ENCODE measurements at places on chromosomes 2 and 18. TPM values are rescaled to one million over a fixed set of nuclear protein-coding genes. Genes with fewer than 3 reads are reported as not detected.
A peak's percentile ranks its signal among the peaks of the same experiment; 100 is the strongest.

- DNase-seq = peak; percentile 51
Measured at GRCh38 chr2:108855194-108855593, 68.6 kb downstream of the CCDC138 start.

GRCh38 chr2:168699844-168700417, 102.5 kb upstream of the NOSTRIN start:
- peak; percentile 19 for DNase-seq

- no peak for DNase-seq
Measured at GRCh38 chr2:8121826-8122513, 559.9 kb upstream of the ID2 start.

DNA sequence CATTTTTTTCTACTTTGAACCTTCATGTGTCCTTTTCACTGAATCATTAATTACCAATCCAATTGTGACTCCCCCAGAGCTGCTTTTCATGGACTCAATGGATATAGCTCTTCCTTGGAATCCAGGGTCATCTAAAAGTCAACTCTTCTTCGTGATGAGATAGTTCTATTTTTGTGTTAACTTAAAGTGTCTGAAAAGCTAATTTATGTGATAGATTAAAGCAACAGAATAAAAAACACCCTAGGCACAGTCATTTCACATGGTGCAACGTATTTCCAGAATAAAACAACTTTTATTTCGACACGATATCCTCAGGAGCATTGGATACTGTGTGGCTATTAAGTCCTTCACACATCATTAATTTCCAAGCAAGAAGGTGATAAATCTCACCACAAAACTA, 250.6 kb upstream of the SPHKAP start:
- no peak for DNase-seq

GRCh38 chr18:623761-624620, 27.2 kb downstream of the CLUL1 start:
- peak; percentile 89 for DNase-seq

DNA sequence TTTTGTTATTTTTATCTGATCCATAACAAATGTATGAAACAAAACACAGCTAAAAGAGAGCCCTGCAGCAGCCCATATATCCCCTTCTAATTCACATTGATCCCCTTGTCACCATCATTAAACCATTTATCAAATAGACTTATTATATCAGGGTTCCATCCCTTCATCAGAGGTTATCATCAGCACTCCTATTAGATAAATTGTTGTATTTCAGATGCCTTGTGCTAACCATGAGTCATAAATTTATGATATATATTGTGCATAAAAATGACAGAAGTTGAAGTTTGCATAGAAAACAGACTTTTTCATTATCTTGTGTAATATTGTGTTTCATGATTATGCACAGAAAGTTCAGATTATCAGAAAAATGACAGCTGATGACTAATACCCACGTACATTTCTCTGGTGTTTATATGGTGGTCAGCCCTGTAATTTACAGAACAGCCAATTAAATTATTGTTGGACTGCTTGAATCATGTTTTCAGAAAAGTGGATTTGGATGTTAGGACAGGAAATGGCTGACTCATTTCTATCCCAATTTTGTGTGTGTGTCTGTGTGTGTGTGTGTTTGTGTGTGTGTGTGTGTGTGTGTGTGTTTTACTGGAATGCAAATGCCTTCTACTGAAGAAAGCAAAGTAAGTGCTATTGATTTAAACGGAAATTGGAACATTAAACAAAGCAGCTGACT, 80.9 kb downstream of the PPP1R1C start:
- peak; percentile 77 for DNase-seq

DNA sequence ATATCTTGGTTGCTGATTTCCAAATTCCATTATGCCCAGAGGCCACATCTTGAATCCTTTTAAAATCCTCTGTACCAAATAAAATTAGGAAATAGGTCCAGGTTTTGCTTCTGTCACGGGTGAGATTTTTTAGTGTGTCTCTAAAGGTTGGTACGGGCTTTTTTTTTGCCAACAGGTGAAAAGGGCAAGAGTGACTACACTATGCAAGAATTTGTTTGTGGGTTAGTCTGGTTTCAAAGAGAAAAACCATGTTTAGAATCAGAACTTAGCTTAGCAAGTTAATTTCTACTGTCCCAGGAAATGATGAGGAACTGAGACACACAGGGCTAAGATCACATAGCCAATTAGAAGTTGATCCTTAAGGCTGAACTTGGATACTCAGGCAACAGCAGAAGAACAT, 41.7 kb downstream of the POLR1A start:
- DNase-seq = no peak

- DNase-seq = no peak
Measured at GRCh38 chr18:48673853-48674721, 135.3 kb downstream of the CTIF start.

DNA sequence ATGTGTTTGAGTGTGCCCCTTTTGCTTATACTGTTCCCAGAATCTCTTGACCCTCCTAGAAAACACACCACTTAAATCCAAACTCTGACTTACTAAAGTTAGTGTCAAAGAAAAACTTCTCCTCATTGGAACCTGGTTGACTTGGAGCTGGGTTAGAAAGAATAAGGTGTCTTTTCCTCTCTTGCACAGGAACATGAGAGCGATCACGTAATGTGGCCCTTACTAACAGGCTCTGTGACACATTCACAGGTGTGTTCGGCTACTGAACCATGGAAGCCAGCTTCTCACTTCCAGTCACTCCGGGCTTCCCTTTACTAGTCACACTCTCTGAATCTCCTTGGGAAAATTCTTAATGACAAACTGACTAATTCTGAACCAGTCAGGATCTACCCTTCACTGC, 5.4 kb upstream of the POU3F3 start:
- DNase-seq = no peak

DNA sequence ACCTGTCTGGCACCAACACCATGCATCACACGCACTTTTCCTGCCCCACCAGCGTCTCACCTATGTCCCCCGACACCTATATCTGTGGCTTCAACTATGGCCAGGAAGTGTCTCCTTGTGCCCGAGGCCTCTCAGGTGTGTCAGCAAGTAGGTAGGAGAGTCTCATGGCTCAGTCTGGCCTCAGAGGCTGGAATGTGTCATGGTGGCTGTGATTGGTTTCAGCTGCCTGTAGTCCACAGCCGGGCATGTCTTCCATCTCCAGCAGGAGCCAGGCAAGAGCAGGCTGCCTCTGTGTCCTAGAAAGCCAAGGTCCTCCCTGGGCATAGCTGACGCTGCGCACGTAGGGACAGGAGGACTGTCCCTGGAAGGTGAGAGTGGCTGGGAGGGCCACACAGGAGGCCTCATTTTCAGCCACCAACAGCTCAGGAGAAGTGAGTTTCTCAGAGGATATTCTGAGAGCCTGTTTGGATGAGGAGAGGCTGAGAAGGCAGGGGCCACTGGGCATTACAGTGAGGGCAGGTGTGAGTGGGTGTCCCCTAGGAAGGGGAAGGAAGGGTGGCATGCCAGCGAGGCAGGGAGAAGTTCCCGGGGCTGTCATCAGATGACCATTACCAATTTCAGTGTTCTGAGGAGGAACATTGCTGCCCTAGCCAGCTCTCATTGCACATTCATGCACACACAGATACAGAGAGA, 47.2 kb downstream of the SDC1 start:
- DNase-seq = no peak

The IL36RN gene
- not detected for total RNA-seq

The POTEI gene
- 0.51 TPM for total RNA-seq

The FAP gene
- 1.8 TPM for total RNA-seq

The RNF125 gene
- total RNA-seq = 4.3 TPM

The PFN4 gene
- 0.23 TPM for total RNA-seq

The MMADHC gene
- 204 TPM for total RNA-seq

The CPS1 gene
- total RNA-seq = 0.85 TPM

The FAM110C gene
- 0.28 TPM for total RNA-seq

The ORMDL1 gene
- 51.3 TPM for total RNA-seq

All from dermis blood vessel endothelial cell (primary cell).